Activated CD4-positive, CD25-positive, alpha-beta regulatory T cell treated with anti-CD3 and anti-CD28 coated beads, Interleukin-2, amount 50 U/mL, for 24 hours (primary cell): ENCODE measurements at places on chromosomes 11 and 22.

GRCh38 chr11:120063686-120064340 is 74.1 kb downstream of the TRIM29 start:
- ATAC-seq = no peak

DNA sequence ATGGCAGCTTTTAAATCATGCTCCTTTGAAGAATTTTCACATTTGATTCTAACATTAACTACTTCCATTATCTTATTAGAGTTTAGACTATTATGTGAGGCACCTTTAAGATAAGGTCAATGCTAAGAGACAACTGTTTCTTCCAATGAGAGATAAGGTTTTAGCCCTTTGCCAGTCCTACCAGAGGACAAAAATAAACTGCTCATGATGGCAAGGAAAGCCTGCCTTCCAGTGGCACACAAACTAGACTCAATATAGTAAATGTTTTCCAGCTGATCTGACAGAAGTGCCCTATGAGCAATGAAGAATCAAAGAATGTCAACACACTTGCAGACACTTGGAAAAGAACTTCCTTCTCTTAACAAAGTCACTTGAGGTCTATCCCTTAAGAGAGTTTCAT is 1152.4 kb upstream of the CCDC90B start:
- no peak for ATAC-seq

DNA sequence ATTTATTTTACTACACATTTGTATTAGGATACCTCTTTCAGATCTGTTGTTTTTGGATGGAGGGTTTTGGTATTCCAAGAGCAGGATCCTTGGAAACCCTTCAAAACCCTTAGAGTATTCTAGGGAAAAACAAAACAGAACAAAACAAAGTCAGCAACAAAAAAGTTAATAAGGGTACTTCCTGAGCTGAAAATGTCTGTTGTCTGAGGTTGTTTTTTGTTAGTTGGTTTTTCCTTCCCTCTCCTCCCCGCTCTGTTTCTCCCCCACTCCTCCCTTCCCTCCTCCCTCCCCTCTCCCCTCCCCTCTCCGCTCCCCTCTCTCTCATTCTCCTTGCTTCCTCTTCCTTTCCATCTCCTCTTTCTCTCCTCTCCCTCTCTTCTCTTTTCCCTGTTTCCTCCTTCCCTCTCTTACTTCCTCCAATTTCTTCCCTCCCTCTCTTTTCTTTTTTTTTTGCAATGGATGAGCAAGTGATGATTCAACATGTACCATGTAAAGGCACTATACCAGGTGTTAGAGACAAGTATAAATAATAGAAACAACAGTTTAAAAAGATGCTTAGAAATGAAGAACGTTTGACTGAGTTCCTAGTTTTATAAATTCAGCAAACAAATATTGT is 160.6 kb downstream of the TMEM135 start:
- no peak for ATAC-seq

- ATAC-seq = no peak
Measured at GRCh38 chr11:120814531-120815318, 209.2 kb upstream of the TBCEL start.

DNA sequence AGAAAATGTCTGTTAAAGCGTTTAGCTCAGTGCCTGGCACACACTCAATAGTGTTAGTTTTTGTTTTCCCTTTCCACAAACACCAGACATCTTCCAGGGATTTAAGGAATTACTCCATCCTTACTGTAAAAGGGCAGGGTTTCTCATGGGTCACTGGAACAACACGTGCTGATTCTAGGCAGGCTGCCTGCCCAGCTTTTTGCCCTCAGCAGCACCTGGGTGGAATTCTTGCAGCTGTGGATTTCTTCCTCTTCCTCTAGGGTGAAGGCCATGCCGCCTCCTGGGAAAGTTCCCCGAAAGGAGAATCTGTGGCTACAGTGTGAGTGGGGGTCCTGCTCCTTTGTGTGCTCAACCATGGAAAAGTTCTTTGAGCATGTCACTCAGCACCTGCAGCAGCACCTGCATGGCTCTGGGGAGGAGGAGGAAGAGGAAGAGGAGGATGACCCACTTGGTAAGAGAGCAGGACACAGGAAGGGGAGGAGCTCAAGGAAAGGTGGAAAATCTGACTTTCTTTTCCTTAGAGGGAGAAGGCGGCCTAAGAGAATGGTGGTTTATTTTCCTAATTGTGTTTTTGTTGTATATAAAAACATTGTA is 5.4 kb downstream of the HINFP start:
- no peak for ATAC-seq

- ATAC-seq = no peak
Measured at GRCh38 chr22:28873183-28873963, 10.0 kb upstream of the ZNRF3 start.

- ATAC-seq = no peak
Measured at GRCh38 chr11:113553915-113554314, 78.7 kb upstream of the DRD2 start.

GRCh38 chr11:73353422-73353821 is 22.8 kb upstream of the RELT start:
- ATAC-seq = no peak

- no peak for ATAC-seq
Measured at GRCh38 chr11:47863189-47863897, 15.2 kb upstream of the NUP160 start.

DNA sequence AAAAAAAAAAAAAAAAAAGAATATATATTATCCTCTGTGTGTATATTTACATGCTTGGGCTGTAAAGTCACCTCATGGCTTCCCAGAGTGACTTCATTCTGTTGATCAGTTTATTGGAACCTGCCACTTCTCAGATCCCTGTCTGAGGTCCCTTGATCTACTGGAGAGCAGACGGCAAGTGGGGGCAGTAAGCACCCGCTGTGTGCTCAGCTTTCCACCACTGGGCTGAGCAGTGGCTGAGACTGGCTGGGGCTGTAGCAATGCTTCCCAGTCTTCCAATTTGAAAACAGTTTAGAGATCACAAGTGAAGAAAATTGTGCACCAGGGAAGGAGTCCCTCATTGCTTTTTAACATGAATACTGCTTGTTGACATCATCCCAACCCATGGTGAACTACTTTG is 6.9 kb upstream of the RBM4B start:
- no peak for ATAC-seq
